HCT116 (cell line): ENCODE measurements at places on chromosomes 1 and 21.

DNA sequence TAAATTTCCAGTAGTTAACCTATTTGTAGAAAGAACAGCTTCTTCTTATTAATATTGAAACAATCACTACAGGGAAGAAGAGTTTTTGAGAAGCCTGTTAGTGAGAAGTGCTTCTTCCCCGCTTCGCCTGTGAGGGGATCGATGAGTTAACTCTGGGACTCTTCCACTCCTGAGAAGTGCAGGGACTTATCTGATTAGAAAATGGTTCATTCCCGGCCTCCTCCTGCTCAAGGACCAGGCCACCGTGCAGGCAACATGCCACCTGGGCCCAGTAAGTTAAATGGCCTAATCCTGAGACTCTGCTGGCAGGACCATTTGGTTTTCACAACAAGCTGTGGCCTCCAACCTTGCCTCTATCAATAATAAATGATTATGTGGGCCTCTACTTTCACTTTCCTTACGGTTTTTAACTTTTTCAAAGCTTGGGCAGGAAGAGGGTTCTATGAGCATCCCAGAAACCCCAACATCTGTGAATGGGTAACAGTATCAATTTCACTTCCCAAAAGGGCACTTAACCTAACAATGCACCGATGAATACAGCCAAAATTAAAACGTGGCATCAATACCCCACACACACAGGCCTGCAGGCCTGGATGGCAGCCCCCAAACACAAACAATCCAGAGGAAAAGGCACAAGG lies 33.1 kb downstream of the SIPA1L2 start:
- no peak for DNase-seq

DNA sequence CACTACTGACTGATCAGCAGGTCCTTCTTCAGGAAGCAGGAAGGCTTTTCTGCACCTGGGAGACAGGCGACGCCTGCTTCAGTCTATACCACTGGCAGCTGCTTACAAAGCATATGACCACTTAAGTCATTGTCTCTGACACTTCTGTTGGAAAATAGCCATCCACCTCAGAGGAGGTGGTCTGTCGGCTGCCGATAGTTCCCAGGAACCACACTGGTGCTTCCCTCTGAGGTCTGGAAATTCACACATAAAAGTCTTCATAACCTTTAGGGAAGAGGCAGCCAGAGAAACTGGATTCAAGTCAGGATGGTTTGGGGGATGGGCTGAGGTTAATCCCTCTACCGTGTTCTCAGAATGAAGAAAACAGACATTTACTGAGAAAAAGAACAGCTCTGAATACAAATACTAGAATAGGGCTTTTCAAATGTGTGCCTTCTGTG lies 15.6 kb upstream of the SRP9 start:
- no peak for DNase-seq

- DNase-seq: no peak
Measured at GRCh38 chr1:50982611-50983010, 12.6 kb downstream of the CDKN2C start.

DNA sequence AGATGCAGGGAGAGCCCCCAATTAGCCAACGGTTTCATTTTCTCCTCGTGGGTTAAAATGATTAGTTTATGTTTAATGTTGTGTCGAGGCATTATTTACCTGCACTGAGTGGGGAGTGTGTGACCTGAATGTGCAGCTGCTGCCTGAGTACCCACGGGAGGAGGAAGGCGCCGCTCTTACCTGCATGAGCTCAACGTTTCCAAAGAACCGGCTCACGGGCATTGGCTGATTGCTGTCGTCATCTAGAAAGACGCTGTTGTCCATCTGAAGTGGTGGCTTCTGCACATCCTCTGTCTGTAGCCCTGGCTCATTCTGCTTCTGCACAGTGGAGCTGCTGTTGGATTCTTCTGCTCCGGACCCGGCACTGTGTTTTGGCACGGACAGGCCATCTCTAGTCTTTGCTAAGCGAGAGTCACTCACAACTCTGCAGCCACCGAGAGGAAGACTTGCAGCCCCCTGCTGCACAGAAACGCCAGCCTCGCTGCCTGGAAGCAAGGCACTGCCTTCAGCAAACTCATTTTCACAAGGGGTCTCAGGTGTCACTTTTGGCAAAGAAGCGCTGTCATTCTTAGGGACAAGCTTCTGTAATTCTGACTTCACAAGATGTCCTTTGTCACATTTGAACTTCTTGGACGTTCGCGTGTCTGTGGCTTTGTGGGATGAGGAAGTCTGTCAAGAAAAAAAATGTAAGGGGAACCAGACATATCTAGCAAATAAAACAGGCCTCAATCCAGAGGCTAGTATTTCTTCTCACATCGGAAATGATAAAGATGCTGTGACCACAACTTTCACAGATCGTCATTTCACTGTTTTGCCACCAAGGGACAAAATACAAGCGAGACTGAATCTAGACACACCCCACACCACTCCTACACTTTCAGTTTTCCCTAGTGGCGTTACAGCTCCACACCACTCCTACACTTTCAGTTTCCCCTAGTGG lies 9.4 kb downstream of the C1orf174 start:
- DNase-seq: no peak

DNA sequence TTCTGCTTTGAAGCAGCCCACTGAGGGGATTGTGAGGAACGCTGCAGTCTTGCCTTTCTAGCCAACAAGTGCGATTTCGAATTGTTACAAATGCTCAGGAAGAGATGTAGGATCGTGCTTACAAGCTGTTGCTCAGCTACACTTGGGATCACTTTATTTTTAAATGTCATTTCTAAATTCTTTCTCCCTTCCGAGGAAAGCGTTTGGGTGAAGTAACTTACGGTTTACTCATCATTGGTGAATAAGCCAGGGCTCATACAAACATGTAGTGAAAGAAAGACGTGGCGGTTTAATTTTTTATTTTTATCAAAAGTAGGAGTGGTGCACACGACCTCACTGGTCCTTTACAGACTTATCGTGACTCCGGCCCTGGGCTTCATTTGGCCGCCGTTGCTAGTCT lies 386.6 kb downstream of the KIF26B start:
- DNase-seq: no peak

- DNase-seq: no peak
Measured at GRCh38 chr21:24470852-24471251, 1136.4 kb downstream of the MRPL39 start.

DNA sequence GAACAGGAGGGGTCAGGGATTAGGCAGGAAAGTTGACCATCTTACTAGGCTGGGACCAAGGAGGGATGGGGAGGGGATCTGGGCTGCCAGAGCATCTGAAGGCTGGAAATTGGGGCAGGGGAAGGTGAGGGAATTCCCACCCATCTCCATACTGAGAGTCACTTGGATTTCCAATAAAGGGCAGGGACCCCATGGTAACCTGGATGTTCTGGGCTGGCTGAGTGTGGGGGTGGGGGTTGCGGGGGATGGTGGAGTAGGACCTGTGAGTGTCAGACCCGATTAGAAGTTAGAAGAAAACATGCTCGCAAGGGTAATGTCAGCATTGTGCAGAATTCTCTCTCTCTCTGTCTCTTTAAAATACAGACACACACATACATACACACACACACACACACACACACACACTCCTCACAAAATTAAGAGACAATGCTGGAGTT lies 40.0 kb upstream of the EPS15 start:
- no peak for DNase-seq

- DNase-seq: no peak
Measured at GRCh38 chr1:196387766-196388165, 220.5 kb downstream of the KCNT2 start.

- DNase-seq: no peak
Measured at GRCh38 chr1:211896958-211897357, 66.4 kb upstream of the LPGAT1 start.

DNA sequence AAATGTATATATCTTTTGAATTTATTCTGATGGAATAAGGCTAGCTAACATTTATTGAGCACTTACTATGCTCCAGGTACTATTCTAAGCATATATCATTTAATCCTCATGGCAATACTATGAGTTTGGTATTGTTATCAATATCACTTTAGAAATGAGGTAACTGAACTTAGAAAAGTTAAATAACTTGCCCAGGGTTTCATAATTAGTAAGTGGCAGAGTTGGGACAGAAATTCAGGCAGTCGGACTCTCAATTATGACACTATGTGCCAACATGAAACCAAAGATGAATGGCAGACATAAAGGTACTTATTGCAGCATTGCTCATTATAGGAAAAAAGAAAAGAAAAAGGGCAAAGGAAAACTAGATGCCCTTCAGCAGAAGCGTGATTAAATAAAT lies 48.2 kb downstream of the RAB3GAP2 start:
- DNase-seq: no peak

- no peak for DNase-seq
Measured at GRCh38 chr1:62676611-62677356, 11.4 kb downstream of the DOCK7 start.

DNA sequence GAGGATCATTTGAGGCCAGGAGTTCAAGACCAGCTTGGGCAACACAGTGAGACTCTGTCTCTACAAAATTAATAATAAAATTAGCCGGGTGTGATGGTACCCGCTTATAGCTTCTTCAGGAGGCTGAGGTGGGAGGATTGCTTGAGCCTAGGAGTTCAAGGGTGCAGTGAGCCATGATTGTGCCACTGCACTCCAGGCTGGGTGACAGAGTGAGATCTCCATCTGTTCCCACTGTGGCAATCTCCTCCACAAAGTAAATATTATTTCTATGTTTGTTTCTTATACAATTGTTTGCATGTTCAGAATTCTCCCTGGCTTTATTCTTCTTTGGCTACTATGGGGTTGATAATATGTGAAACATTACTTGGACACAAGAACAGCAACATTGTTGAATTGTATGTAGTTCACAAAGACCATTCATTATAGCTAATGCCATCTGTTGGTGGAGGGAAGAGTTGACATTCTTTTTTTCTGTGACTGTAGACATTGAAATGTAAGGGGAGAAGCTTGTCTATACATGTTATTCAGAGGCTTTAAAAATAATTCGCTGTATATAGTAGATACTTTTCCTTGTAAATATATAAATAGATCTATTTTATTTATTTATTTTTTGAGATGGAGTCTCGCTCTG lies 47.8 kb upstream of the SRSF10 start:
- DNase-seq: no peak

DNA sequence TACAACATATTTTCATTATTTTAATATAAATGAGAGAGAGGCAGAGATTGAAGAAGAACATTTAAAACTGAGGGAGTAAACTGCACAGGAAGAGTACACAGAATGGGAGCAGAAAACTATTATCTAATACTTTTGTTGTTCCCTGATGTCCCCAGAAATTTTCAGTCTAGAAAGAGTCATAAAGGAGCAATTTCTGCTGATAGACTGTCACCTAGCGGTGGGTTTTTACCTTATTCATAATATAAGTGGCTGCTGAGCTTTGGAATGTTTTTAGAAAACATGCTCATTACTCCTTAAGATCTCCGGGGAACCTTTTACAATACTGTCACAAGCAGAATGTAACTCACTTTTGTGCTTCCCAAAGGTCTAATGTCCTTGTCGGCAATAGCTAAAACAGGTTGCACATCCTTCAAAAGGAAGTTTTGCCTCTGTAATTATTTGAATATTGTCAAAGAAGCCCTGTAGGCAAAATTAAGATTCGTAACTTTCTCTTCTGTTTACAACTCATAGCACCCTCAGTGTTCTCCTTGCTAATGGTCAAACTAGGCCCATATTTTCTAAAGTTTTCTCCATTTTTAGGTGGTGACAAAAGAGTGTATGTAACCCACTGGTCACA lies 4.9 kb upstream of the NPL start:
- peak; percentile 28 for DNase-seq

GRCh38 chr1:12305377-12305776 lies 75.5 kb downstream of the VPS13D start:
- DNase-seq: no peak

DNA sequence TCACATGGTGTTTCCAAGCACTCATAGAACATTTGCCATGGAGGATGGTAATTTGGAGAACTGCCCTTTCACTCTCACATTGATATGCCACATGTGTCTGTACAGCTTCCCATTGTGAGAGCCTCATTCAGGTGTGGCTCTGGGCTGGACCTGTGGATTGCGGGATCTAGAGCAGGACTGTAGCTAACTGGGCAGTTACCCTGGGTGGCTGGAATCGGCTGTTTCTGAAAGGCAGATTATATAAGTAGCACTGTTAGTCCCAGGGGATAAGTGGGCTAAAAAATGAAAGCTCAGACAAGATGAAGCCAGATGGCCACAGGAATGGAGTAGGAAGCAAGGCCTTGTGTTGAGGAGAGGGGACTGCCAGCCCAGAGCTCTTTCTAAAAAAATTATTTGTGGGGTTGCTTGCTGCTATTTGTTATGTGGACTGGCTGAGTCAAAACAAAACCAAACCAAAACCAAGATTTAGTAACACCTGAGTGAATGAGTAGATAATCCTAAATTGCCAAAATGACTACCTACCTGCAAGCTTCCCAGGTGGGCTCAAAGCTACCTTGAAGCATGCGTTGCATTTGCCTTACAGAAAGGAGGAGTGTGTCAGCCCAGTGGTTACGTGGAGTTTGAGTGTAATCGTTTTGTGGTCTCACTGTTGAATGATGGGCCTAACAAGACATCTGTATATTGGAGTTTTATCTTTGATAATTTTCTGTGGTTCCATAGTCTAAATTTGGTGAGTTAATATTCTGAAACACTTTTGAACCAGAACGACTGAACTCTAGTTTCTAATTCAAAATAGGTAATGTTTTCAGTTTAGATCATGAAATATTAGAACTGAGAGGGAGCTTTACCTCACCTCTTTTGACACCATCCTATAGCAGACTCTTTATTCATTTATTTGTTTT lies 58.0 kb downstream of the SDCCAG8 start:
- DNase-seq: no peak

GRCh38 chr1:109218516-109218915 lies 4.8 kb downstream of the SARS1 start:
- DNase-seq: no peak

- no peak for DNase-seq
Measured at GRCh38 chr1:26187882-26188281, 2.5 kb upstream of the CATSPER4 start.

- no peak for DNase-seq
Measured at GRCh38 chr1:77688939-77689338, 6.5 kb upstream of the ZZZ3 start.

DNA sequence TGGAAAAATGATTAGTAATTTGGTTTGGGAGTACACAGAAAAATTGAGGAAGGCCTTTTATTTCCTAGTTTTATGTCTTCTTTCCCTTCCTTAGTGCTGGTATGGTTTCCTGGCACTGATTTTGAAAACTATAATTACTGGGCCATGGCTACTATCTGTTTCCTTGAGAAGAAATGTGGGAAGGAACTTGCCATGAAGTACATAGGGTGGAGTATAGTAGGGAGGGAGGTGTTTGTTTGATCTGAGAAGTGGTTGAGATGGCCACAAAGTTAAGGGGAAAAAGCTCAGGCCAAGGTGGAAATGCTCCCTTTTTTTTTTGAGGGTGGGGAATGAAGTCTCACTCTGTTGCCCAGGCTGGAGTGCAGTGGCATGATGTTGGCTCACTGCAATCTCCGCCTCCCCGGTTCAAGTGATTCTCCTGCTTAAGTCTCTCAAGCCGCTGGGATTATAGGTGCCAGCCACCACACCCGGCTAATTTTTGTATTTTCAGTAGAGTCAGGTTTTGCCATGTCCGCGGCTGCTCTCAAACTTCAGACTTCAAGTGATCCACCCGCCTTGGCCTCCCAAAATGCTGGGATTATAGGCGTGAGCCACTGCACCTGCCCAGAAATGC lies 11.3 kb downstream of the HJV start:
- no peak for DNase-seq
